Activated T-helper 1 cell treated with Interleukin-2 at 50 U/mL for 16 hours (primary cell): ENCODE measurements at places on chromosomes 6 and 20.

DNA sequence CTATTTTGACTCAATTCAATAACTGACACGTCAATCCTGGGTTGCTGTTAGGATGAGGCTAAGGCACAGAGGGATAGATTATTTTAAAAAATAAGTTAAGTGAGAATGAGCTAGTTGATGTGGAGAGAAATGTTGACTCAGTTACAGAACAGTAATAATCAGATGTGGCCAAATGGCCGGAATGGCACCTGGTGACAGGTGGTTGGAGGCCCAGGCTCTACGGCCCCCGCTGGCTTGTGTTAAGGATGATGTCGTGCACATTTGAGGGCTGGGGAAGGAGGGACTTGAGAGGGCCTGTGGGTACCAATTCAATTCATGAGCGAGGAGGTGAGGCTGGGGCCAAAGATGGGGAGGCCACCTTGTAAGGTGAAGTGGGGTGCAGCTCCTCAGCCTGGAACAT, 31.7 kb downstream of the APCDD1L start:
- no peak for DNase-seq

DNA sequence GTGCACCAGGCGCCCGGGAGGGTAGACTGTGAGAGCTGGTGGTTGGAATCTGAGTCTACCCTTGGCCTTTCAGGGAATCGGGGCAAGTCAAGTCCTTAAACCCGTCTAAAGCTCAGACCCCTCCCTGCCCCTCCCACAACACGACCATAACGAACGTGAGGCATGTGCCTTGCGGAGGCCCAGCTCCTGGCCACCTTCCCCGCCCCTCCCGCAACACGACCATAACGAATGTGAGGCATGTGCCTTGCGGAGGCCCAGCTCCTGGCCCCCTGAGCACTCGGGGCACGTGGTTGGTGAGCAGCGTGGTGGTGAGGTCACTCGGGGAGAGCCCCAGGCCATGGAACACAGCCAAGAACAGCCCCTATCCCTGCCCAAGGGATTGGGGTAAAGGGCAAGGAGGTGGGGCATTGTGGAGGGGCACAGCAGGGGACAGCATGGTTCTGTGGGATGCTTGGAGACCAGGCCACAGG, 132.2 kb downstream of the TAF4 start:
- no peak for DNase-seq

- no peak for DNase-seq
Observed at GRCh38 chr20:618980-619379, 8.9 kb upstream of the TCF15 start.

DNA sequence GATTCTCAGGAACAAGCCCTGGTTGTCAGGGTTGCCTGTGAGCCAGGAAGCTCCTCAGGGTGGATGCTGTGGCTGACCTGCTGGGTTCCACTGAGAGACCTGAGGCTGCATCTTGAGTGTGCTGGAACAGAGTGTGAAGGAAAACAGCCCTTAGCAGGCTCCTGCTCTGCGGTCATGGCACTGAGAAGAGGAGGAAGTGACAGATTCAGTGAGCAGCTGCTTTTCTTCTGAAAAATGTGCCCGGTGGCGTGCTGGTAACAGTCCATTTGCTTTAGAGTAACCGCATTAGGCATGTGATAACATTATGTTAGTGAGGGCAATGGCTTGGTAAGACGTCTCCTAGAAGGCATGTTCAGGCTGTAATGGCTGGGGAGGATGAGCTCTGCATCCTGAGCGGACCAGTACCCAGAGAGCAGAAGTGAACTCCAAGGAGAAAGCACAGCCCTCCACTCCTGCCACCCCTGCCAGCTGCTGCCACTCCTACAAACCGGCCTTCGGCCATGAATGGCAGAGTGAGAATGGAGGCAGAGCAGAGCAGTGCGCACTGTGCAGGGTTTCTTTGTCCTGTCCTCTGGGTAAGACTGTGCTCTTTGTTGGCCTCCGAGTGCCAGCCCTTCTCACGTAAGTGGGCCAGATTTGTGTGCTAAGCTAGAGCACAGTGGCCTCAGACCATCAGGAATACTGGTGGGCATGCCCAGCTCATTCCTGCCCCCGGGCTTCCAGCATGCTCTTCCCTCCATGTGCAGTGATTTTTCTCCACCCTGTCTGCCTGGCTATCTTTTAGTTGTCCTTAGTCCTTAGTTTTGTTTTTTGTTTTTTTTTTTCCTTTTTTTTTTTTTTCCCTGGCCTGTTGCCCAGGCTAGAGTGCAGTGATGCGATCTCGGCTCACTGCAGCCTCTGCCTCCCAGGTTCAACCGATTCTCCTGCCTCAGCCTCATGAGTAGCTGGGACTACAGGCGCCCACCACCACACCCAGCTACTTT, 98.1 kb upstream of the VSTM2L start:
- DNase-seq = no peak

DNA sequence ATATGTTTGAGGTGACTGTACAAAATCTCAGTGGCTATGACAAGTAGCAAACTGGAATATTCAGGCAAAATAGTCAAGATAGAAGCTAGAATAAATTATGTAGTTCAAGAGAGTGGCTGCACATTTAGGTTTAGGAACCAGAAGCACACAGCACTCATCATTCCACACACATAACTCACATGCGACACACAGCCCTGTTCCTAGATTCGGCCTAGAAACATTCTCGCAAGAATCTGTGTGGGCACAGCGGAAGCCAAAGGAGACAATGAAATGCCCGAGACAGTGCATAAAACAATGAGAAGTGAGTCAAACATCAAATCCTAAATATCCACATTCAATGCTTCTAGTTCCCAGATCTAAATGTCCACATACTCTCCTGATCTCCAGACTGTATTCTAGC, 9.5 kb upstream of the SUPT3H start:
- no peak for DNase-seq

GRCh38 chr20:63082308-63082938, 75.7 kb upstream of the BHLHE23 start:
- DNase-seq = no peak

GRCh38 chr6:68891419-68891818, 256.3 kb downstream of the ADGRB3 start:
- no peak for DNase-seq

- no peak for DNase-seq
Observed at GRCh38 chr6:122995921-122996793, at the start of gene CLVS2. Gene CLVS2 (plus strand): TSS chr6:122996235. CDS start chr6:122997778, 1,543 bp downstream.

GRCh38 chr6:31081872-31082271, 30.5 kb downstream of the C6orf15 start:
- DNase-seq = no peak

- no peak for DNase-seq
Observed at GRCh38 chr6:128259029-128259724, 261.2 kb downstream of the PTPRK start.

DNA sequence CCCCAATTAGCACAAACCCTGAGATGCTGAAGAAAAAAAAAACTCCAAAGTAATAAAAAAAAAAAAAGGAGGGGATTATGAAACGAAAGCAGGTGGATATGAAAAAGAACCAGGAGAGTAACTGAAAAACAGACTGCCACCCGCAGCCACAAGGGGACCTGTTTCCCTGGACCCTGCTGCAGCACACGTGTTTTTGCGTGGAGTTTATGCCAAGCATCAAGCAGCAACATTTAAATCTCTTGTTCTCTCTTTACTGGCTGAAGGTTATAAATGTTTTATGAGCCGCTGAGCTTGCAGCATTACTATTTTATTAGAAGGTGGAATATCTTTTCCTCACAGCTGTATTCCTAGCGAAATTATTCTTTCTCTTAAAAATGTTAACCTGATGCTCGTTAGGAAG, 131.6 kb upstream of the OLIG3 start:
- no peak for DNase-seq

DNA sequence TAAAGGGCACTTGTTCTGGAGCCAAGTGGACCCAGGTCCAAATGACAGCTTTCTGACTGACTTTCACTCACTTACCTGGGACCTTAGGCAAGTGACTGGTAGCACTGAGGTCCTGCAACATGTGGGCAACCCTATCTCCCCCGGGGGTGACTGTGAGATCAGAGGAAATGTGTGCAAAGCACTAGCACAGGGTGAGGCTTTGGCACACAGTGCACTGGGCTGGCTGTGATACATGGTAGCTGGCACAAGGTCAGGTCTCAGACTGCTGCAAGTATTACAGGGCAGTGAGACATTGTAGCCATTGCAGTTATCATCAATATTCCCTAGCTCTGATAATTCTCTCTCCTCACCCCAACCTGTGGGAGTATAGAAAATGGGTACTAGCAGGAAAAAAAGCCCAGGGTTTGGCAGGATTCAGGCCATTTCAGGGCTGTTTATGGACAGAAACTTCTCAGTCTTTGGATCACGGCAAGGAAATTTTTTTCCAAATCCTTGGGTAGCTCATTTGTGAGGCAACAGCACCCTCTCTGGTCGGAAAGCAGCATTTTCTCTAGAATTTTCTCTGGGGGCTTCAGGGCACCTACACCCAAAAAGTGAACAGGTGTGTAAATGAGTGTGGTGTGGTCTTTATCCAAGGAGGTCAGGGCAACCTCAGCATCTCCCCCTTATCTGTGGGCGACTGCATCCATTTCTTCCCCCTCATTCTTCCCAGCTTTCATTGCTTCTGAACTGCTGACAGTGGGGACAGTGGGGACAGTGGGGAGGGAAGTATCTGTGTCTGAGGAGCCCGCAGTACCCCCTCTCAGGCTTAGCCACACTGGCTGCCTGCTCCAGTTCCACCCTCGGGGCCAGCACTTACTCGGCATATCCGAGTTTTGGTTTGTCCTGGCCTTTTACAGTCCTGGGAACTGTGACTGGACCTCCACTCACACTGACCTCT, 148.7 kb upstream of the PHACTR3 start:
- no peak for DNase-seq

DNA sequence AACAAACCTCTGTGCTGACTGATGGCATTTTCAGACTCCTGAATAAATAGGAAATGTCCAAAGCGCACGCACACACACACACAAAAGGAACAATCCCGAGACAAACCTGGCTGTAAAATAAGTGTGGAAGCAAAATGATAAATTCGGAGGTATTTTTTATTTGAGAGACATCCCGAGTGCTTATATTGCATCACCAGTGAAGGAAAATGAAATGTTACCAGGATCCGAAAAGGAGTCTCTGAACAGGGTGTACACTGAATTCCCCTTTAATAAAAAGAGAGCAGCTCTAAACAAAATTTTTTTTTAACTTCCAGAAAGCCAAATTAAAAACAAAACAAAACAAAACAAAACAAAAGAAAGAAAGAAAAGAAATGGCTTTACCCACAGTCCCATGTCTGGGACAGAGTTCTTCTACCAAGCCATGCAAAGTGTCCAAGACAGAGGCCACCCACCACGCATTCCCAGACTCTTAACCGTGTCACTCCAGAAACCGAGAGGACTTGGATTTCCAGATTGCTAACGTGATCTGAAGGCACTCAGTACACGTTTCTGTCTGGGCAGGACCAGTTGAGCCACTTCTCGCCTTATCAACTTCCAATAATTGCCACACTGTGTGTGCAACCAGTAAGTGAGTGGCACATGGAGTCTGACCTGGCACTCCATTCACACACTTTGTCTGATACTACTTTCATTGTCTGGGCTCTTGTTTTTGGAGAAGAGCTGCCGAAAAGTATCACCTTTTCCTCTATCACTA, 817 bp downstream of the ME1 start:
- DNase-seq = no peak

DNA sequence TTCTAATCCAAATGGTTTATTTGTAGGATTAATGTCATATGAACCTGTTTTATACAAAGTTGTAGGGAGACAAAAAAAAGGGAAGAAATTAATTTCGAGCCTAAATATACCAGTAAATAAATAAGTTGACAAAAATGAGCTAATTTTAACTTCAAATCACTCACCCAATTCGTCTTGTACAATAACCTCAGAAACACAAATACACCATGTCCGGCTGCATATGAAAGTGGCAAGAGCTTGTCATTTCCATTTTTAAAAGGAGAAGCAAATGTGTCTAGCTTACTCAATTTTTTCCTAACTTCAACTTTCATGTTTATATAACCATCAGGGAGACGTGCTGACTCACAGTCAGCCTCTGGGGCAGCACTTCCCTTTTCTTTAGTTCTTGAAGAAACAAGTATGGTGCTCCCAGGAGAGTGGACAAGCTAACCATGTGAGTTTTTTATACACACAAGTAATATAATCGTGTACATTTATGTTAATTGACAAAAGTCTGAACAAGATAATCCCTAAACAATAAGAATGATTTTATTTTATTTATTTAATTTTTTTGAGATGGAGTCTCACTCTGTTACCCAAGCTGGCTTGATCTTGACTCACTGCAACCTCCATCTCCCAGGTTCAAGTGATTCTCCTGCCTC, 55.5 kb upstream of the SGK1 start:
- no peak for DNase-seq

DNA sequence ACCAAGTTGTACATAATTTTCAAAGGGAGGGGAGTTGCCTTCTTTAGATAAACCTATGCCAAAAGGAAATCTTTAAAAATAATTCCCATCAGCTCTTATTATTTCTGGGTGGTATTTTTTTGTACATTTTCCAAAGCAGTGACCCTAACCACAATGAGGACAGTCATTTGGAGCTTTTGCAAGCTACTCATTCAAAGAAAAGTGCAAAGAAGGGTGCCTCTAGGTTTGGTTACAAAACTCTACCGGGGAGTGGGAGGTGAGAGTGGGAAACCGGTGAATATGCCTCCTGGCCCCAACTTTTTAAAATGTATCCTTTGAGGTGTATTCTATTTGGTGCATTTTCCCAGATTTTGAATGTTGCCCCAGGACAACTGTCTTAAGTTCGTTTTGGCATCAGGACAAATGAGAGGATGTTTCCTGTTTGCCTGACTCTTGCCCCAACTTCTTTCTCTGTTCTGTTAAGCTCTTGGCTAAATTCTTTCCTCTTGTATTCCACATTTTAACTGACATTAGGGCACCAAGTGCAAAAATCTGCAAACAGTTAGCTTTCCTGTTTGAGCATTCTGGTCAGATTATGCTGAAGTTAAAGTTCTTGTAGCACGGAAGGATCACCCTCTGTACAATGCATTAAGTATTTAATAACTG, 78.9 kb downstream of the SLX4IP start:
- no peak for DNase-seq

DNA sequence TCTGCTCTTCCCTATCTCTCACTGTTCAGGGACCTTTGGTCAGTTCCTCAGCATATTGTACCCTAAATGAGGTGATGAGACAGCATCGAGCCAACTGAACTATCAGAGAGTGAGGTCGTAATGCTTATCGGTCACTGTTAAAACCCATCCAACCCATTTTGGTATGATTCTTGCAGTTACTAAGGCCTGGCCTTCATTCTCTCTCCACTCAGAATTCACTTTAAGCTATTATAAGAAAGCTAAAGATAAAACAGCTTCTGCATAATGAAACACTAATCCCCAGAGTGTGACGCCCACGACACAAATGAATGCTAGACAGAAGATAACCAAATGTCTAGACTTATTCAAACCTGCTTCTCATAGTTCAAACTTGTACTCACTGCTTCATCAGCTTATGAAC, 175.8 kb downstream of the GMPR start:
- no peak for DNase-seq

- DNase-seq = no peak
Observed at GRCh38 chr6:10518557-10519407, 2.4 kb upstream of the GCNT2 start.

- no peak for DNase-seq
Observed at GRCh38 chr20:63172726-63173125, 43.2 kb downstream of the YTHDF1 start.

- no peak for DNase-seq
Observed at GRCh38 chr6:107217248-107217647, 101.9 kb upstream of the BEND3 start.

GRCh38 chr20:539848-540247, 3.7 kb downstream of the CSNK2A1 start:
- DNase-seq = no peak
